ENCODE measurements at places on chromosomes 1 and 21. TPM values are rescaled to one million over a fixed set of nuclear protein-coding genes. Genes with fewer than 3 reads are reported as not detected.

DNA sequence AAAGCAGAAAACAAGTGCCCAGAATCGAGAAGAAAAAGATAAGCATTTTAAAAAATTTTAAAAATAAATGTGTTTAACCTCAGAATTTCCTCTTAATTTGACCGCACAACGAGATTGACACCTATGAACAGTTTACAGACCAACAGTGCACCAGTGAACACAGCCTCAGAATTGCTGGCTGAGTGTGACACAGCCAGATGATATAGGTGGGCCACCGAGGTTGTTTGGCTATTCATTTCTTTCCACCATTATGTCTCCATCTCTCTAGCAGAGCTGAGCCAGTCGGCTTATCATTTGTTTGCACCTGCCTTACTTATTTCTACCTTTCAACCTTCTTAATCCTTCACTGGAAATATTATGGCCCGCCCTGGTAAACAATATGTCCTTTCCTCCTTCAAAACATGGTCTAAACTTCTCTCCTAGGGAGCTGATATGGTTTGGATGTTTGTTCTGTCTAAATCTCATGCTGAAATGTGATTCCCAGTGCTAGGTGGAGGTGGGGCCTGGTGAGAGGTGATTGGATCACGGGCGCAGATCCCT, 86.1 kb downstream of the DUSP10 start:
- DNase-seq = no peak

The C8A gene
- not detected for total RNA-seq

DNA sequence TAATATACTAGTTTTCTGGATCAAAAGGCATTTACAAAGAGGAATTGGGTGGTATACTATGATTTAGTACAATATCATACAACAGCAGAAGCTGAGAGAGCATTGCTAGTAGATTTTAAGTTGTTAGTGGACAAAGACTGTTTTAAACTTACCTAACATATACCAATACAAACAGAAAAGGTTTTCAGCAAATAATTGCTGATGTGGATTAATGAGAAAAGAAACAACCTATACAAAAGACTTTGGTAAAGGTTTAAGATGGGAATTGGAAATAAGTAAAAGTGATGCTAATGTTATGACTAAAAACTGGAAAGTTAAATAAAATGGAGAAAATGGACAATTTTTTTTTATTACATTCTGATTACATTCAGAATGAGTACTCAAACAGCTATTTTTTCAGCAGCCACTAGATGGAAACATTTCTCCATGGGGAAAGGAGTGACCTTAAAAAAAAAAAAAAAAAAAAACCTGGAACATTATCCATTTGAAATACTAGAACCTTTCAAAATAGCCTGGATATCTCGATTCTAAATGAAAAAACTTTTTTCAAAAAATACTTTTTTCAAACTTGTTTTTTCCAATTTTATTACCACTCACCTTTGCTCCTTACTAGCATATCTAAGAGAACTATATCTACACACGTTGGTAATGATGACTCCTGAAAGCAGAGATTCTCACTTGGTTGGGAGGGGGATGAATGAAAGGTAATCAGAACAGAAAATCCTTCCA, 55.4 kb downstream of the EPRS1 start:
- peak; percentile 70 for DNase-seq

The DYNLT5 gene
- 2.3 TPM for total RNA-seq

DNA sequence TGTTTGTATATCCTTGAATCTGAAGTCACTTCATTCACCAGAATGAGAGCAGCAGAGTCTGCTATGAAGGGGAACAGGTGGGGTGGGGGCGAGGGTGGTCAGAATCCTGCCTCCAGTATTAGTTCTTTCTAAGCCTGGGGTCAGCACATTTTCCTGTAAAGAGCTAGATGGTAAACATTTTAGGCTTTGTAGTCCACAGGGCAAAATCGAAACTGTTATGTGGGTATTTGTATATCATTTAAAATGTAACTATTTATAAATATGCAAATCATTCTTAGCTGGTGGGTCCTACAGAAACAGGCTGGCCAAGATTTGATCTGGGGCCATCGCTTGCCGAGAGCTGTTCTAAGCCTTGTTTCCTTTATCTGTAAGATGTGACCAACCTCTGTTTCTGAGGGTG, 96.0 kb downstream of the IGSF21 start:
- DNase-seq = no peak

- DNase-seq = no peak
Observed at GRCh38 chr1:206502403-206502802, 4.9 kb upstream of the RASSF5 start.

DNA sequence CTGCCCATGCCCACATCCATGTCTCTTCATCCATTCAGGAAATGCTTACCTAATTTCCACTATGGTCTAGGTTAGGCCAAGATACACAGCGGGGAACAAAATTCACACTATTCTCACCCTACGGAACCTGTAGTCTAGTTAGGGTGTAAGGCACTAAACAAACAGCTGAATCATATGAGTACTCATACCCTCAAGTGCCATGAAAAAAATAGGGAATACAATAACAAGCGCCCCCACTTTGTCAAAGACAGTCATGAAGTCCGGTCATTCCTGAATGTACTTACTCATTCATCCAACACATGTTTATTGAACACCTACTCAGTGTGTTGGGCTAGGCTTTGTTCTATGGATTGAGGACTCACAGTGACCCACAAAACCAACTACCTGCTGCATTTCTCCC, 6.2 kb upstream of the FYB2 start:
- peak; percentile 37 for DNase-seq

GRCh38 chr1:103467100-103467499, 58.4 kb upstream of the RNPC3 start:
- DNase-seq = no peak

The LRRC3 gene
- 0.38 TPM for total RNA-seq

The CORT gene
- 0.22 TPM for total RNA-seq

DNA sequence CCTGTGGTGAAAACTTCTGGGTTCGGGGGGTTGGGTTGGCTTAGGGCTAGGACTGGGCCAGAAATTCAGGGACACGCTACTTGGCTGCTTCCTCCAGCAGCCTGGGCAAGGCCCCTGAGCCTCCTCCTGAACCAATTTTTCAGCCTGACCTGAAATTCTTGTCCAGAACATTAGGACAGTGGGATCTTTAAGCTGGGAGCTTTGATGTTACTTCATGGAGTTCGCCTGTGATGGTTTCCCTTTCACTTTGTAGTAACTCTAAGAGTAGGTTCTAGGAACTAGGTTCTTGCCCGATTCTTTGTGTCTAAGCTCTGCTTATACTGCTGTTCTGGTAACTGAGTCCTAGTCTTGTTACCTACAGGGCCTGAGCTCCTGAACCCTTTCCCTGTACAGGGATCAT, 75.3 kb downstream of the S1PR1 start:
- DNase-seq = no peak

DNA sequence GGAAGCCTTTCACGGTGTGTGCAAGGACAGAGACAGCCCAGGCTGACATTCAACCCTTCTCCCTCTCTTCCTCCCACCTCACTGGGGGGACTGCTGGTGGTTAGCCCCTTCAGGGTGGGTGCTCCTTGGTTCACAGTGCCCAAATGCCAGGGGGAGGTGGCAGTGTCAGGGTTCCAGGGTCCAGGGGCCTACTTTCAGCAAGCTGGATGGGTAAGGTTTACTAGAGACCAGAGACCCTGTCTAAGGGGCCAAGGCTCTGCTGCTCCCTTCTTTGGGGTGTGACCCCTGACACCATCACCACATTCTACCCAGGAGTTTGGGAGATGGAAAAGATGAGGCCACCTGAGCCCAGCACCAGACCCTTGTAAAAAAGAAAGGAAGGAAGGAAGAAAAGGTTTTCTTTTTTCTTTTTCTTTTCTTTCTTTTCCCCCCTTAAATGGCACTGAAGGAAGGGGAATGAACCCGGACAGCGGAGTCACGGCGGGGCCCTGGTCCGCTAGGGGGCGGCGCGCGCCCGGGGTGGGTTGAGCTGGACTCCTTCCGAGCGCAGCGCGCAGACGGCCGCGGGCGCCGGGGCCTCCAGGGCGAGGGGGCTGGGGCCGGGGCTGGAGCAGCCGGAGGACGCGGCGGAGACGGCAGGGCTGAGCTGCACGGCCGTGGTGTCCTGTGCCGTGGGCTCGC, 18.8 kb downstream of the KNCN start:
- DNase-seq = peak; percentile 79

The HHAT gene
- total RNA-seq = 1.9 TPM

The NBPF4 gene
- not detected for total RNA-seq

GRCh38 chr1:184617433-184618029, 137.1 kb downstream of the EDEM3 start:
- no peak for DNase-seq

The IBA57 gene
- 2.9 TPM for total RNA-seq

- DNase-seq = no peak
Observed at GRCh38 chr1:230752407-230752806, 5.2 kb downstream of the CAPN9 start.

The KCNJ9 gene
- total RNA-seq = 0.13 TPM

- DNase-seq = no peak
Observed at GRCh38 chr21:37435711-37436110, 69.1 kb downstream of the DYRK1A start.

- peak; percentile 97 for DNase-seq
Observed at GRCh38 chr1:208183977-208184911, 59.9 kb downstream of the PLXNA2 start.

The TRIM67 gene
- not detected for total RNA-seq

The PLPPR4 gene
- total RNA-seq = 1.8 TPM

DNA sequence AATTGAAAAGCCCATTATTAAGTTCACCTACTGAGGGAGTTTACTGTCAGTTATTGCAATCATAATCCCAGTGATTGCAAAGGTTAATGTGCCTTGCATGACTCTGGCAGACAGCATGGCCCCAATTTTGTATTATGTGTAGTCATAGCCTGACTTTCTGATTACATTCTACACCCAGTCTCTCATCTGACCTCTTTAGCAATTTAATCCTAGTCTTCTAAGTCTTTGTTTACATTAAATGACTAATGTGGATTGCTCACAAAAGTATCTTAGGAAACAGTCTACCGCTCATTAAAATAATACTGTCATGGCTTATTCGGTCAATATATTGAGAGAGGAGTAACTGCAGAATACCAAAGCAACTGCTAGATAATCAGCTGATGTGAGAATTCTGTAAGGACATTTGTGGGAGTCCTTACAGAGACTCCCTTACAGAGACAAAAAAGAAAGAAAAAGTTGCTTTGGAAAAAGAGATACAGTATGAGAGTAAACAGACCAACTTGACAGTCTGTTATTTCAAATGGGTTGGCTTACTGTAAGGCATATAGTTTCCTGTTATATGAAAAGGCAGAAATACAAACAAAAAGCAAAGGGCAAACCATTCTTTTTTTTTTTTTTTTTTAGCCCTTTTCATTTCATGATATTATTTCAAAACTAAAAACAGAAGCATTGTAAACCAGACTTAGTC, 42.8 kb downstream of the SMG7 start:
- peak; percentile 89 for DNase-seq

The NENF gene
- 86.9 TPM for total RNA-seq

DNA sequence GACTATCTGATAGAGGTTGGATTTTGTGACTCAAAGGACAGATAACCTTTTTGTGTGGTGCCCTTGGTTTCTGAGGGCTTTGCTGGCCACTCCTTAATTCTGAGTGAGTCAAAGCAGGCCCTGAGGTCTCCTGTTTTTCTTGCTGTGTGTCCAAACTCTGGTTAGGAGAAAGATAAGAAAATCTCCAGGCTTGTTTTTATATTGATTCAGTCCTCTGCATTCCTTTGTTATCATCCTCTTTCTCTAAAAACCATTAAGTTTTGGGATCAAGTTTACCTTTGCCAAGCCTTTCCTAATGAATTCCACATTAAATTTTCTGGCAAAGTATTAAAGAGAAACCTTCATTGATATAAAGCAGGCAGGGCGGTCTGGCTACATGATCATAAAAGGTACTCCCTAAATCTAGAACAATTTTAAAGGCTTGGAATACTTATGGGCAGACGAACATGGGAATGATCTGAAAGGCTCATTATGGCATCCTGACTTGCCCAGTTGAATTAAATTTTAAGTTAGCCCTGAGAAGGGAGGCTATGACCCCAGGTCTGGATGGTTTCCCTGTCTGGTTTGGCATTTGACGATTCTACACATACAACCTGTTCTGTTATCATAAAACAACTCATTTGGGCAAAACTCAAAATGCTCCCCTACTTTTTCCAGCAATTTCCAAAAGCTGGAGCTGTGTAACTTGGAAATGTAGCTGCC, 20.8 kb downstream of the ZBTB8B start:
- DNase-seq = no peak

- no peak for DNase-seq
Observed at GRCh38 chr1:89347296-89347695, 16.6 kb upstream of the GBP6 start.

DNA sequence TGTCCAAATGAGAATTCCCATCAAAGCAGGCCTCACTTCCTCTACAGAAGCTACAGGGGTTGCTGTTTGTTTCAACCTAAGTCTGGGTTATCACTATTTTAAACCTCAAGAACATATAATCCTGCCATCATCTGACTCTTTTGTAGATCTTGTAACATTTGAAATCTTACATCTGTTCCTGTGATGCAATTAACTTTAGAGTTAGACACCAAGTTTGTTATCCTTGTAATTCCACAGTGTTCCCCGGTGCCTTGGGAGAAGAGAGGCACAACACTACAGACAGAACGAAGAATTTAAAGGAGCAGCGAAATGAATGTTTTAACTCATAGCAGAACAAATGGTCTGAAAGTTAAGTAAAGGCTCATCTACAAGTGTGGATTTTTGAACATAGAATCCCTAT, 116.1 kb downstream of the UCHL5 start:
- no peak for DNase-seq

- DNase-seq = no peak
Observed at GRCh38 chr1:218048828-218049420, 236.2 kb upstream of the RRP15 start.

GRCh38 chr1:158101927-158102326, 78.8 kb upstream of the CD1D start:
- DNase-seq = peak; percentile 59

- no peak for DNase-seq
Observed at GRCh38 chr21:24844671-24845070, 762.6 kb downstream of the MRPL39 start.

GRCh38 chr1:1202831-1203560, 3.4 kb downstream of the TNFRSF18 start:
- no peak for DNase-seq

DNA sequence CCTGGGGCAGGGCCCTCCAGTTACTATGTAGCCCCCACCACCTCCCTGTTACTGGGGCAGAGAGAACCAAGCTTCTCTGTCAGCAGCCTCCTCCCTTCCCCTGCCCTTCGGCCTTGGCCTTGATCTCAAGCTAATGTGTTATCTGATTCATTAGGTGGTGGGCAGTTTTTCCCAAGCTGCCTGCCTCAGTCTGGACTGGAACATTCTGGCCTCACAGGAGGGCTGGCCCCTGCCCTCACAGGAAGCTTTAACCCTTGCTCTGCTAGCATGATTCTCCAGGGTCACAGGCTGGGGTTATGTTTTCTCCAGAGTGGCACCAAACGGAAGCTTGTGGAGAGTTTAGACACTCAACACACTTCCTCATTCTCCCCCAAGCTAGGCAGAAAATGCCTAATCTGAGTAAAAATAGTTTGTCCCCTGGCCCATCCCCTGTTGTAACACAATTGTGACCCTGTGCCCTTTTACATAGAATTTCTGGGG, 37.2 kb upstream of the SLC6A9 start:
- DNase-seq = no peak

The LCE1B gene
- total RNA-seq = not detected

- DNase-seq = no peak
Observed at GRCh38 chr1:30526652-30527345, 196.6 kb downstream of the MATN1 start.

GRCh38 chr1:53575141-53575954, 116.1 kb downstream of the DMRTB1 start:
- no peak for DNase-seq

GRCh38 chr1:178536844-178537371, 24.0 kb downstream of the TEX35 start:
- peak; percentile 99 for DNase-seq

The RGS13 gene
- total RNA-seq = not detected
